ENCODE measurements at places on chromosomes 12 and 14.

- DNase-seq, result no peak
Measured at GRCh38 chr12:23536293-23536692, 413.2 kb downstream of the SOX5 start.

DNA sequence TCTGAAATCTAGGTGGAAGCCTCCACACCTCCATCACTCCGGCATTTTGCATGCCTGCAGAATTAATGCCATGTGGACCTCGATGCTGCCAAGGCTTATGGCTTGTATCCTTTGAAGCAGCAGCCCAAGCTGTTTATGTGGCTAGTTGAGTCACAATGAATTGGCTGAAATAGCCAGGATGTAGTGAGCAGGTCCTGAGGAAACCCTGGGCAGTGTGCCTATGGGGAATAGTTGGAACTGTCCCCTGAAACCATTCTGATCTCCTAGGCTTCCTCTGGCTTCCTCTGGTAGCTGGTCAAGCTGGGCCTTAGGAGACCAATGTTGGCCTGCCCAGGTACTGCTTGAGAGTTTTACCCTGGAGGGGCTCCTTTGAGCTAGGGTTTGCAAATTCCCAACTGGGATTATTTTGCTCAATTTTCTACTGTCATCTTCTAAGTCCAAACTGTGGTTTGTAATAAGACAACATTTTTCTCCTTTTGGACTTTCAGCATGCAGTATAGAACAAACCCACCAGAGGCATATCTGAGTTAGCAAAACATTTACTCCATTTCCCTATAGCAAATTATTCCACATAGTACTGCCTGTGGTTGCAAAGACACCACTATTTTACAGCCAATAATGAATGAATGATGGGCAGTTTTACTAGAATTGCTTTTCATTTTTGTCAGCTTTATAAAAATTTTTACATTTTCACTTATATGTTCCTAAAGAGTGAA, 85.1 kb upstream of the AMIGO2 start:
- DNase-seq, result no peak

GRCh38 chr14:93095742-93096510, 19.8 kb downstream of the ITPK1 start:
- DNase-seq, result no peak

DNA sequence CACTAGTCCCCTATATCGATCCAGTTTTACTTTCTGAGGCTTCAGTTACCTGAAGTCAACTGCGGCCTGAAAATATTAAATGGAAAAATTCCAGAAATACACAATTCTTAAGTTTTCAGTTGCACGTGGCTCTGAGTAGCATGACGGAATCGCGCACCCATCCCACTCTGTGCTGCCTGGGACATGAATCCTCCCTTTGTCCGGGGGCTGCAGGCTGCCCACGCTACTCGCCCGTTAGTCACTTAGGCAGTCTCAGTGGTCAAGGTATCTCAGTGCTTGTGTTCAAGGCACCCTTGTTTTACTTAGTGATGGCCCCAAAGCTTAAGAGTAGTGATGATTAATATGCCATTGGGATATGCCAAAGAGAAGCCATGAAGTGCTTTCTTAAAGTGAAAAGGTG, 46.6 kb downstream of the LGMN start:
- DNase-seq, result no peak

DNA sequence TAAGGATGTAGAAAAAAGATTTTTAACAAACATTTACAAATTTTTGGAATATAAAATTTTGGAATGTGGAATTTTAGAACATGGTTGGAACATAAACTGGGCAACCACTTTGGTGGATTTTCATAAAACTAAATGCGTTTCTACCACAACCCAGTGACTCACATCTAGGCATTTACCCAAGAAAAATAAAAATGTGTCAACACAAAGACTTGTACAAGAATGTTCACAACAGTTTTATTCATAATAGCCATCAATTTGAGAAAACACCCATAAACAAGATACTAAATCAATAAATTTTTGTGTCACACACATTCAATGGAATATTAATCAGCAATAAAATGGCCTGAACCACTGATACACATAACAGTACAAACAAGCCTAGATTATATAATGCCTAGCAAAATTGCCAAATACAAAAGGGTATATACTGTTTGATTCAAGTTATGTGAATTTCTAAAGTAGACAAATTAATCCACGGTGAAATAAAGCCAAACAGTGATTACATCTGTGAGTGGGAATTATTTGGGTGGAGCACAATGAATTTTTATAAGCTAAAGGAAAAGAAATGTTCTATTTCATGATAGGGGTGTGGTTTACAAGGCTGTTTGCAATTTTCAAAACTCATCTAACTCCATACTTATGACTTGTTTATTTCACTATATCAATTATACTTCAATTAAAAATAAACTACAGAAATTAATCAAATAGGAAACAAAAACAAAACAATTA, 415.2 kb upstream of the OR4E1 start:
- no peak for DNase-seq

- DNase-seq, result no peak
Measured at GRCh38 chr12:6612652-6613014, 5.5 kb upstream of the CHD4 start.

- peak; percentile 63 for DNase-seq
Measured at GRCh38 chr12:21823581-21823980, 49.1 kb upstream of the KCNJ8 start.

- DNase-seq, result no peak
Measured at GRCh38 chr14:94569381-94570001, 8.2 kb downstream of the SERPINA4 start.

GRCh38 chr14:97337267-97337666, 540.1 kb downstream of the VRK1 start:
- no peak for DNase-seq

- DNase-seq, result no peak
Measured at GRCh38 chr12:124462750-124463149, 104.7 kb downstream of the NCOR2 start.

GRCh38 chr14:91396959-91397815, 20.4 kb downstream of the CCDC88C start:
- DNase-seq, result no peak

DNA sequence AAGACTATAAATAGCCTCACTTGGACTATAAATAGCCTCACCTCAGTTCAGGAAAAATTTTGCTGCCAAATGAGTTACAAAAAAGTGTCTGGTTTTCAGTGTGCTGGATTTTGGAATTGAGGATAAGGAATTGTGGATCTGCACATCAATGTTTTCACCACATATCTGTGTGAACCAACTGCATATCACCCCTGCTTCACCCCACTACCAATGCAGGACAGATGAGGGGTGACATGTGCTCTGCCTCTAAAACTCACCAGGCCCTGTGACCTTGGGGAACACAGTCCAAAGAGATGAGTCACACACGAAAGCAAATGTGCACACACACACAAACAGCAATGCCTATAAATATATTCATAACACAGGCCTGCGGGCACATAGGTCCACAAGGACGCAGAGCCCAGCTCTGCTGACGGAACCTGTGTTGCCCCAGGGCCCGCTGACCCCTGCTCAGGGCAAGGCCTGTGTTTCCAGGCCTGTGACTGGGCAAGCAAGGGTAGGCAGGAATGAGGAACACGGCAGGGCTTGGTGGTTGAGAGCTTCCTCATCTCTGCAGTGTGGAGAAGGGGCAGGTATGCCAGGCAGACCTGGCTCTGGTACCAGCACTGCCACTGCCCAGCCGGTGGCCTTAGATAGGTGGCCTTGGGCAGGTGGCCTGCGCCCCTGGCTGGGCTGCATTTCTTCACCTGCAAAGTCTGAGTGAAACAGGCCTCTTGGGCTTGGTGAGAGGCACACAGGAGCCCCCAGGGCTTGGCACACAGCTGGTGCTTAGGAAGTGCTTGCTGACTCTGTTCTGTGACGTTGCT, 82.4 kb downstream of the ARL6IP4 start:
- DNase-seq, result no peak

DNA sequence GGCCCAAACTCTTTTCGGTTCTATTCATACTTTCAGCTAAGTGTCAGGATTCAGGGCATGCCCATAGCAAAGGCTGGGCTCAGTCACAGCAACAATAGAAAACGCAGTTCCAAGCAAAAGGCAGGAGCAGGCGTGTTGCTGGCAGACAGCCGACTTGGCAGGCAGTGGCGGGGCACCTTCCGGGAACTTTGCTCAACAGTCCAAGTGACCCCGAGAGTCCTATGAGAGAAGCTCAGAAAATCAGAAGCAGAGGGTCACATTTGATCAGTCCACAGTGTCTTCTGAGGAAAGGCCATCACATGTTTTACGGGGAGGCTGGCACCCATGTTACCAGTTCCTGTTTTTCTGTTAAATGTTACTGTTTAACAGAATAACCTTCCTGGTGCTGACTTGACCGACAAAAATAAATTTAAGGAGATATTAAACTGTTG, 115.0 kb downstream of the DACT1 start:
- peak; percentile 54 for DNase-seq

DNA sequence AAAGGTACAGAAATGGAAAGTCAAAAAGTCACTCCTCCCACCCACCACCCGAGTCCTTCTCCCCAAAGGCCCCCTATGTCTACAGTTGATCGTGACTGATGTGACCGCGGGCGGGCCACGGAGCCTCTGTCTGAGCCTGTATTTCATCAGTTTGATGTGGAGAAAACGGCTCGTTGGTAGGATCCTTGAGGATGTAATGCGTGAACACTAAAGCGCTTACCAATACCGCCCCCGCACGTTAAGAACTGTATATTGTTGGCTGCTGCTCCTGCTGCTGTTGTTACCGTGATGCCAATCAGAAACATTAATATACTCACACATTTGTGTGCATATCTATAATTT, 24.6 kb upstream of the UBC start:
- no peak for DNase-seq

DNA sequence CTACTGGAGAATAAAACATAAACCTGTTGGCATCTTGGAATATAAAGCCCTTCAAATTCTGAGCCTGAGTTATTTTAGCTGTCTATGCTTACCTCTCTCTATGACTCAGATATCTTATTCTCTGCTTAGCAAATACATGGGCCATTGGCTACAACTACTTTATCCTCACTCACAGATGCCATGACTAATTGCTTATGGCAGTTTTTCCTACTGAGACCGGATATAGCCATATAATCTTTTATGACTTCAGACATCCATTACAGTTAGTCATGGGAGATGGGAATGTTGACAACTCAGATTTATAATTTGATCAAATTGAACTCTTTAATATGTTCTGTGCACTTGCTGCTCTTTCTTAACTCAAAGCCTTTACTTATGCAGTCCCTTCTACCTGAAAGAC, 502.4 kb upstream of the ATP2B1 start:
- no peak for DNase-seq

- DNase-seq, result no peak
Measured at GRCh38 chr12:49043856-49044258, 16.7 kb downstream of the KMT2D start.

DNA sequence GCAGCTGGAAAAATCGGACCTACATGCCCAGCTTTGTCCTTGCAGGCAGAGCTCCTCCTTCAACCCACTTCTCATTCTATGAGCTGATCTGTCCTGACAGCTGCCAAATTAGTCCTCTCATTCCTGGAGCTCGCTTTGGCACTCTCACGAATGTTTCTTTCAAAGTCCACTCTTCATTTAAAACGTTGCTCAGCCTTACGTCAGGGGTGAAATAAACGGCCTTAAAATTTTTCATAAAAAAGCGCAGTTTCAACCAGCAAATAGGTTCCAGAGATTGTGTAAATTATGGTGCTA, 120.9 kb upstream of the HIF1A start:
- DNase-seq, result no peak

GRCh38 chr12:129911428-129912049, 7.7 kb upstream of the TMEM132D start:
- peak; percentile 81 for DNase-seq

GRCh38 chr12:105888696-105889095, 250.1 kb downstream of the NUAK1 start:
- DNase-seq, result no peak

DNA sequence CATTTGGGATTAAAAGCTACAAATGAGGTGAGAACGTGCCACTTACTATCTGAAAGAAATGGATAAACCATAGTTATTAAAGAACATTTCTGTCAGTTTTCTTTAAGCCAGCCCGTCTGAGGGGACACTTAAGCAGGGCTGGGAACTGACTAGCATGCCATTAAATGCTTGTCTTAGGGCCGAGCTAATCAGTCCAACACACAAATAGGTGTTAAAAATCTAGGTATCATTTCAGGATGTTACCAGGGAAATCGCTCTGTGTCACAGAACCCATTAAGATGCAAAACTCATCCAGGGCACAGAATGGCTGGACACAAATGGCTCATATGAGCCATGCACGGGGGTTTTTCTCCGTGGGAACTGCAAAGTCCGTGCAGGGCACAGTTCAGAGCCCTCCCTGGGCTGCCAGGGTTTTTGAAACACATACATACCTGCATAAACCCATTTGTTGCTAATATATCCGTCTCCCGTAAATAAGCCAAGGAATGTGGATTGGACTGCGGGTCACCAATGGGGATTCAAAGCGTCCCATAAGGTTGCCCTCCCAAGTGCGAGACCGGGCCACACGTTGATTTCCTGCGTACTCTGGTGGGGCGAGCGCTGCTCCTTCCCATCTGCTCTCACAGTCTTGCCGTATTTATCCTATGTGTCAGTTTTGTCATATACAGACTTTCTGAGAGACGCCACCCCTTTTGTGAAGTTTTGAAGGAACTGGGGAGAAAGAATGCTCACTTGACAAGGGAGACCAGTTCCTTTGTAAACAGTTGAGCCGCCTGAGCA, 5.4 kb upstream of the GSC start:
- DNase-seq, result no peak

All from kidney (tissue), 22 donors.